ENCODE measurements at places on chromosomes 2 and 18.

- DNase-seq, result no peak
Observed at GRCh38 chr2:13227578-13227977, 510.8 kb downstream of the TRIB2 start.

GRCh38 chr2:7915302-7916091 lies 766.4 kb upstream of the ID2 start:
- DNase-seq, result no peak

DNA sequence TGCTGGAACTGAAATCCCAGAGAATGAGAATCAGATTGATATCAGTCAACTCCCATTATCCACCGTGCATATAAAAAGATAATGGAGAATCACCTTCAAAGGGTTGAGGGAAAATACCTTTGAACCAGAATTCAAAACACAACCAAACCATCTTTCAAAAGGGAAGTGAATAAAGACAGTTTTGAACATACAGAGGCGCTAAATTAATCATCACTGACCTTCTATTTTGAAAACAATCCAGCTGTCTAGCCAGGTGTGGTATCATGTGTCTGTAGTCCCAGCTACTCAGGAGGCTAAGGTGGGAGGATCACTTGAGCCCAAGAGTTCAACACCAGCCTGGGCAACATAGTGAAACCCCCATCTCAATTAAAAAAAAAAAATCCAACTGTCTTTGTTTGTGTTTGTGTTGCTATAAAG lies 63.6 kb downstream of the TRABD2A start:
- DNase-seq, result no peak

DNA sequence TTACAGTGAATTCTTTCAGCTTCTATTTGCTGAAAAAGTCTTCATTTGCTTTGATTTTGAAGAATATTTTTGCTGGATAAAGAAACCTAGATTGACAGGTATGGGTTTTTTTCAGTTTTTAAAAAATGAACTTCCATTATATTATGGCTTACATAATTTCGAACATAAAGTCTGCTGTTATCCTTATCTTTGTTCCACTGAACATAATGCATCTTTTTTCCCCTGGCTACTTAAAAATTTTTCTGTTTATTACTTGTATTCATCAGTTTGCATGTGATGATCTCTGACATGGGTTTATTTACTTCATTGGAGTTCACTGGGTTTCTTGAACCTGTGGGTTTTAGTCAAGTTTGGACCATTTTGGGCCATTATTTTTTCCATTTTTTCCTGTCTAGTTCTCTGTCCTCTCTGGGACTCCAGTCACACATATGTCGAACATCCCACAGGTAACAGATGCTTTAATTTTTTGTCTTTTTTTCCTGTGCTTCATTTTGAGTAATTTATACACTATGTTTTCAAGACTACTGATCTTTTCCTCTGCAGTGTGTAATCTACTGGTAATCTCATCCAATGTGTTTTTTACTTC lies 33.1 kb downstream of the SEC11C start:
- DNase-seq, result no peak

DNA sequence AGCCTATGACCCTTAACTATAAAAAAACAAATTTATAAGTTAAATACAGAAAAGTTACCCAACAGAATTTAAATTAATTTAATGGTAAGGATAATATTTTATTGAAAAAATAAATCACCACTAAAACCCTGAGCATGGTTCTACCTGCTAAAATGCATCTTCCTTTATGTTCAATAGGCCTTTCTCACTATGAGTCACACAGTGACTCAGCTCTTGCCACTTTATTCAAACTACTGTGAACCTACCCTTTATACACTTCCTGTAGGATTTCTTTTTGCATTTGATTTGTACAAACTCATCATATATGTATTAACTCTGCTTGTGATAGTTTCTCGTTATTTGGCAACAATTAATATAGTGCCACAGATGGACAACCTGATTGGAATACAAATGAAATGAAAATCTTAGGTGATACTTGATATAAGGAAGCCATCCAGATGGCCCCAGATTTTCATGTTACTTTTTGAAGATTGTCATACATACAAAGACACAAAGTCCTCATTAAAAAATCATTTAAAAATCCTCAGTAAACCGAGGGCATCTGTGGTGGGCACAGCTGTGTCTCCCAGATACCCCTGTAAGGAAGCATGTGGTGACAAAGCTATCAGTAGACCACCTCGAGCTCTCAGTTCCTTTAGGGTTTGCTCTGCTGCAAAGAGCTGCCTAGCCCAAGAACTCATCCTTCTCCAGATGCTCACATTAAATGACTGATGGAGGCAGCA lies 55.2 kb upstream of the COBLL1 start:
- peak; percentile 59 for DNase-seq

DNA sequence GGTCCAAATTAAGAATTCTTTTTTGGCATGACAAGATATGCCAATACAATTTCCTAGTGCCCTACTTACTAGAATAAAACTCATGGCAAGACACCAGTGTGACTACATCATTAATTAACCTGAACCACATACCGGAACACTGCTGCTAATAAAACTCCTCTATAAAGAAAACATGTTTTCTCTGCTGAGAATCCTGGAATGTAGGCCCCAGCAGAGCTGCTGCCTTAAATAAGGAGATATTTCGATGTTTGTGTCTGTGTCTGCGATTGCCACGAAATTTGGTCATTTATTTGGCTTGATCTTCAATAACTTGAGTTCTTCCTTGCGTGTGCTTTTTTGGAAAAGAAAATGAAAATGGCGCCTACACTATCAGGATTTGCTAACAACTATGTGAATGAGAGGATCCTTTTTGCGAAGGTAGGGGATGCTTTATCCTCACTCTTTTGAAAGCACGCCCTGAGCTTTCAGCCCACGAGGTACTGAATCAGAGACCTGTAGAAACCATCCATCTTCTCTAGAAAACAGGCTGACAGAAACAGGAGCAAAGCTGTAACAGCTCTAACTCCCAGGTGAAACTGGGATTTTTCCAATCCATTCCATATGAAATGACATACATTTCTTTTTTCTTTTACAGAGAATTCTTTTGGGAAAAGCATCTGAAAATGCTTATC lies 27.0 kb downstream of the KLF7 start:
- DNase-seq, result no peak

GRCh38 chr2:207251573-207252192 lies 85.9 kb upstream of the KLF7 start:
- no peak for DNase-seq

DNA sequence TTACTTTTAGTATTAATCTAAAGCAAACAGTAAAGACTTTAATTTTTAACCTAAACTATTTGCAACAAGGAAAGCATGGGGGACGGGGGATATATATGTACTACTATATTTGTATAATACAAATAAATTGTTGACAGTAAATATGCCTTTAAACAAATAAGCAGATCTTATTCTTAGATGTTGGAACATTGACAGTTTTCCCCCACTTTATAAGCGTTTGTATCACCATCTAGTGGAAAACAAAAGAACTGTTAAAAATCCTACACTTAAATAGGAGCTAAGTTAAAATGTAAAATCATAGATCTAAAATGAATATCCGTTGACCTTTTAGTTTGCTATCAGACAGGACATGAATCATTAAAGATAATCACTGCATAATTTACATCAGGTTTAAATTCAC lies 50.0 kb downstream of the RBBP8 start:
- peak; percentile 16 for DNase-seq
